Melanocyte of skin (primary cell): ENCODE measurements at places on chromosomes 5 and 9. TPM values are rescaled to one million over a fixed set of nuclear protein-coding genes. Genes with fewer than 3 reads are reported as not detected.

The NRG2 gene
- 0.34 and 1.5 TPM in 2 replicates for total RNA-seq

The PDCD1LG2 gene
- total RNA-seq: 6.5 and 9.6 TPM in 2 replicates

The CDC25C gene
- 3.3 and 6.9 TPM in 2 replicates for total RNA-seq

The FBP2 gene
- total RNA-seq: not detected in 2 replicates

The CERCAM gene
- 44.3 and 48.0 TPM in 2 replicates for total RNA-seq
